ENCODE measurements at places on chromosomes 12 and 14. TPM values are rescaled to one million over a fixed set of nuclear protein-coding genes. Genes with fewer than 3 reads are reported as not detected.

DNA sequence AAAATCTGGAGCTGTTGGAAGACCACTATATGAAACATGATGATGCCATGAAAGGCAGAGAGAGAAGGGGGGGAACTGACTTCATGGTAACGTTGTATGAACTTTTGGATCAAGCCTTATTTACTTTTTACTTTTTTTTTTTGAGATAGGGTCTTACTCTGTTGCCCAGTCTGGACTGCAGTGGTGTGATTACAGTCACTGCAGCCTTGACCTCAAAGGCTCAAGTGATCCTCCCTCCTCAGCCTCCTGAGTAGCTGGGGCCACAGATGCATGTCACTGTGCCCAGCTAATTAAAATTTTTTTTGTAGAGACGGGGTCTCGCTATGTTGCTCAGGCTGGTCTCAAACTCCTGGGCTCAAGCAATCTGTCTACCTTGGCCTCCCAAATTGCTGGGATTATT lies 31.3 kb upstream of the CTDSP2 start:
- no peak for DNase-seq

GRCh38 chr14:38143170-38143569 lies 64.5 kb upstream of the SSTR1 start:
- DNase-seq = no peak

The E2F7 gene
- 0.24 TPM for total RNA-seq

DNA sequence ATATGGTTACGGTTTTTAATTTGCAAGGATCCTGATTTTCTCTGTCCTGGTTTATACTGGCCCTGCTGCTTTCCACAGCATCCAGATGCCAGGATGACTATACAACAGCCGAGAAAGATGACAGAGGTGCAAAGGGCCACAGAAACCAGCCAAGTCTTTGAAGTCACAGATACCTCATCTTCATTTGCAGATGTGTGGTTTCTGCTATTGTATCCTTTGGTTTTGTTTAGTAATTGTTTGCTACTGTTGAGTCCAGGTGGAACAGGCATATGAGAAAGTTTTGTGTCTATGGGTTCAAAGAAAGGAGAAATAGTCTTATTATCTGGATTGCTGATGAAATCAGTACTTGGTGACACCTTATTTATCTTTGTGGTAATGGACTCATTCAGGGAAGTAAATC lies 17.3 kb upstream of the KLHL42 start:
- DNase-seq = no peak

DNA sequence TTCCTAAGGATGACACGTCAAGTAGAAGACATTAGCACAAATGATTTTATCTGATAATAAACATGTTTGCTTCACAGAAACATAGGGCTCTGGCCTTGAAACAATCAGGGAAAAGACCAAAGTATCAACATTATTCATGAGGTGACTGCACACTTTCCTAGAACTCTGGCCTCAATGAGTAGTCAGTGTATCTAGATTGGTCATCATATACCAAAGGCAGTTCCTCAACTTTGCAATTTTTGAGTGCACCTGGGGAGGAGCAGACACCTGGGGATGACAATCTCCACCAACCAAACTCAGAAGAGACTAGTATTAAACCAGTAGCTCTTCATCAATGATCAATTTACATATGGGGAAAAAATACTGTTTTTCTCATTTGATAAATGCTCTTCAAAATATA lies 4.5 kb downstream of the EDDM3A start:
- no peak for DNase-seq

The MDGA2 gene
- 0.37 TPM for total RNA-seq

GRCh38 chr12:96190413-96191108 lies 3.6 kb upstream of the ELK3 start:
- no peak for DNase-seq

GRCh38 chr14:44732144-44732543 lies 225.1 kb upstream of the FSCB start:
- DNase-seq = no peak

DNA sequence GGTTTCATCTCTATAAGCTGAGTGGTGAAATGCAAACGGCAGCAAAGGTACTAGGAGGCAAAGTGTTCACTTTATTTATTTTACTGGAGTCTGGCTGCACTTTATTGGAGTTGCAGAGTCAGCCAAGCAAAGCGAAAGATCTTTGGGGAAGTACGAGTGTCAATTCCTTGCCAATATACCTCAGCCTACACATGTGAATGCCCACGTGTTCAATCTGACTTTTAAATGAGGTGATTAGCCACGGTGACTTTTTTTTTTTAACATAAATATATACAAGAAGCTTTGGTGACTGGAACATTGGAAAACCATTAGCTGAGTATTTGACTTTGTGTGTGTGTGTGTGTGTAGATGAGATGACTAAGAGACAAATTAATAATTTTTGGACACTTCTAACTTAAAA lies 178.8 kb downstream of the NTS start:
- DNase-seq = no peak

DNA sequence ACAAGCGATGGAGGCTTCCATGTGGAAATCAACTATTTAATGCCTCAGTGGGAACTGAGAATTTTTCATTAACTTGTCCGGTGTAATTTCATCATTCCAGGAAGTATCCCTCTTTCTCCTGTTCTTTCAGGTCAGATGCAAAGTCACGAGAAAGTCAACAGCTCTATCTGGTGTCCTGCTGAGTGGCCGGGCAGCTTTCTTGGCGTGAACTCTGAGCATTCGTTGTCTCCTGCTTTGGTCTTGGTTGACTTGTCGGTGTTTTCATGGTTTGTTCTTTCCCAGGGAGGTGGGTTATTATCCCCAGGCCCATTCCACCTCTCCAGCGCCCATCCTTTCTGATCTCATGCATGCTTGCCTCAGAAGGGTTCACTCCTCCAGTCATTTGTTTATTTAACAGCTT lies 149.1 kb downstream of the GLT1D1 start:
- DNase-seq = no peak

- DNase-seq = no peak
These were observed 11.5 kb downstream of the TEAD4 start for GRCh38 chr12:2970744-2971143.

GRCh38 chr12:109883461-109883860 lies 3.1 kb upstream of the GLTP start:
- no peak for DNase-seq

The TDRD9 gene
- 1.00 TPM for total RNA-seq

The ZBTB39 gene
- 5.6 TPM for total RNA-seq

- no peak for DNase-seq
These were observed 63.5 kb downstream of the DPF3 start for GRCh38 chr14:72830356-72830755.

The NFE2 gene
- 1.6 TPM for total RNA-seq

DNA sequence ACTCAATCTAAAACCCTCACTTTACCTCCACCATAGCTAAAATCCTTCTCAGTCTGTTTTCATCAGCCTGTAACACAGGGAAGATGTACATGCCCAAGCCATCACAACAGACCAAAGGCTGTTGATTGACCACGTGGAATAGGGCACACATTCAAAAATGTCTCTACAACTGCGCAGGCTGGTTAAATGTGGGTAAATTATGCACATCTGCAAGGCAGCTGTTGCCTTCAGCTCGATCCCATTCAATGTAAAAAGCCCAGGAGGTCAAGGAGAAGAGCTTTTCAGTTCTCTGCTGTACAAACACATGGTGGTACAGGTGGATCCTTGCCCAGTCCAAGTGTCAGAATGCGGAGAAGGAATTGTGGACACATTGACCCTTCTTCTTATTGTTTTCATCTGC lies 354.0 kb downstream of the FLRT2 start:
- no peak for DNase-seq

DNA sequence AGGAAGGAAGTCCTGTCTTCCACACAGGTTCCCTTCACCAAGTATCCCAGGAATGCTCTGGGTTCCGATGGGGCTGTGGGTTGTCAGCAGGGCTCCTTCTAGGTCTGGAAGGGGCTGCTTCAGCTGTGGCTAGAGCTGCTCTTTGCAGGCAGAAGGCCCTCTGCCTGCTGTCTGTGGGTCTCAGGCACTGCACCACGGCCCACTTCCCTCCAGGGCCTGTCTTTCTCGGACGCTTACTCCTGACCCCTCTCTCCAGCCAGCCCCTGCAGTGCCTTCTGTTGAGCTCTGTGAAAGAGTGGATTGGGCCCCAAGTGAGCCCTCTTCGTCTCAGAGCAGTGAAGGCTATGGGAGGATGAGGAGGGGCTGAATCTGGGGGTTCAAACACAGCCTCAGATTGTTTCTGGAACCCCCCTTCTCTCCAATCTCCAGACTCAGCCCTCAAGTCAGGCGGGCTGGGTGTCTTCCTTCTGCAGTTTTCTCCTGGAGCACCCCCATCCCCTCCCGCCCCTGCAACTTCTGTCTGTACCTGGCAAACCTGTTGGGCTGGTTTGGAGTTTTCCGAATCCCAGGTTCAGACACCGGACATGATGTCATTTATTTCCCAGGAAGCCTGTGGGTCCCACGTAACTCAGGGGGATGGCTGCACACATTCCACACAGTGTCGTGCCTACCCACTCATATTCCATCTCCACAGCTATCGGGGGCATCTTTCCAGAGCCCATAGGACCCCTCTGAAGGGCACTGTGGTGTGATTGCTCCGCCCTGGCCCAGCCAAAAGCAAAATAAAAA lies 24.9 kb upstream of the SPPL3 start:
- no peak for DNase-seq

DNA sequence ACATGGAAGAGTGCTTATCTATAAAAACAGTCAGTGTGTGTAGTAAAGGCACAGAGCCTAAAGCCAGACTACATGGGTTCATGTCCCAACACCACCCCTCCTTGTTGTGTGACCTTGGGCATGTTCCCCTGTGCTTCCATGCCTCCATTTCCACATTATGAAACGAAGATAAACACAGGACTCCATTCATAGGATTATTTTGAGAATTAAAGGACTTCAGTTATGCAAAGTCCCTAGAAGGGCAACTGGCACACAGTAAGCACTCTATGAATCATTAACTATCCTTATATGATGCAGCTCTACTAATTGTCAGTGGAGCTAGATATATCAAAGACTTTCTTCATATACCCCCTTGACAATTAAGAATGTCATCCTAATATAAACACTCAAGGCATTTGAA lies 17.8 kb downstream of the IFNG-AS1 start:
- DNase-seq = no peak

Measured in posterior vena cava (tissue), 2 donors.